ENCODE measurements at places on chromosomes 5 and 9.

- H3K27ac ChIP-seq = no peak overlapping the region
- no peaks in the 10 kb centered on the region for H3K4me1 ChIP-seq
- peaks cover 3% of the 10 kb centered on the region for H3K27me3 ChIP-seq
Measured at GRCh38 chr5:143635888-143636287, 176.1 kb upstream of the HMHB1 start.

GRCh38 chr9:86639899-86640379, 285.7 kb upstream of the TUT7 start:
- H3K36me3 ChIP-seq = no peaks in the 10 kb centered on the region
- DNase-seq = no peak
- no peaks in the 10 kb centered on the region for H3K4me1 ChIP-seq

DNA sequence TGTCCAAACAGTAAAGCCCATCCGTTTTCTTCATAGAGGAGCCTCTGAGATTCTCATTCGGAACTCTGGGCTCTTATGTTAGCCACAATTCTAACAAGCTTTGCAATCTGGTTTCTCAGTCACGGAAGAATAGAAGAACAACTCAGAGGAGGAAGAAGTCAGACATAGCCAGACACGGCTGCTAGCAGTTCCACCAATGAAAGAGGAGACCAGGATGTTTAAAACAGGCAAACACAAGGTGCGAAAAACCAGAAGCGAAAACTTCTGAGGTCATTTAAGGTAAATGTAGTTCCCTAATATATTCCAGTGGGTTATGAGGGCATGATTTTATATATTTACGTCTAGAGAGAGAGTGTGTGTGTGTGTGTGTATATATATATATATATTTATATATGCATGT, 34.1 kb upstream of the GDNF start:
- peaks cover 1% of the 10 kb centered on the region for H3K27me3 ChIP-seq
- no peaks in the 10 kb centered on the region for H3K36me3 ChIP-seq
- no peak for DNase-seq

GRCh38 chr9:5481322-5482040, 28.9 kb upstream of the PDCD1LG2 start:
- H3K36me3 ChIP-seq = peaks cover 3% of the 10 kb centered on the region
- no peak overlapping the region for H3K27ac ChIP-seq
- no peak overlapping the region for H3K4me3 ChIP-seq
- peaks cover 16% of the 10 kb centered on the region for H3K4me1 ChIP-seq

Measured in activated CD8-positive, alpha-beta T cell treated with anti-CD3 and anti-CD28 coated beads for 36 hours (primary cell).